NCI-H187 treated with DMSO at 0.1 percent for 48 hours (cell line): ENCODE measurements at places on chromosomes 1 and 21.

- DNase-seq = no peak
Measured at GRCh38 chr1:88462488-88463261, 221.4 kb upstream of the PKN2 start.

DNA sequence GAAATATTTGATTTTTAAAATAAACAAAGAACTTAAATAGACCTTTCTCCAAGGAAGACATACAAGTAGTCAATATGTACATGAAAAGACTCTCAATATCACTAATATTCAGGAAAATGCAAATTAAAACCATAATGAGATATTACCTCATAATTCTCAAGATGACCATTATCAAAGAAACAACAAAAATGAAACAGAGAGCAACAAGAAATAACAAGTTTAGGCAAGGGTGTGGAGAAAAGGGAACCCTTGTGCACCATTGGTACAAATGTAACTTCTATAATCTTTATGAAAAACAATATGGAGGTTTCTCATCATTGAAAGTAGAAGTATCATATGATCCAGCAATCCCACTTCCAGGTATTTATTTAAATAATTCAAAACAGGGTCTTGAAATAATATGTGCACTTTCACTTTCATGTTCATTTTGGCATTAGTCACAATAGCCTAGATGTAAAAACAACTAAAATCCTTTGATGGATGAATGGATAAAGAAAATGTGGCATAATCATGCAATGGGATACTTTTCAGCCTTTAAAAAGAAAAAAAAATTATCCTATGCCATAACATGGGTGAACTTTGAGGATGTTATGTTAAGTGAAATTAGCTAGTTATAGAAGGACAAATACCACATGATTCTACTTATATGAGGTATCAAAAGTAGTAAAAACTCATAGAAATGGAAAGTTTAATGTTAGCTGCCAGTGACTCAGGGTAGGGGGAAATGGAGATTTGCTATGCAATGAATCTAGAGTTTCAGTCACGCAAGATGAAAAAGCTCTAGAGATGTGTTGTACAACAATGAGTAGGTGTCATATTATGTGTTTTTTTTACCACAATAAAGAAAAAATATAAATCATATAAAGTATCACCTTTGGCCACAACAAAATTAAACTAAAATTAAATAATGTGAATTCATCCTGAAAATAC is 114.5 kb upstream of the LYPLAL1 start:
- no peak for DNase-seq

GRCh38 chr1:33687000-33687399 is 176.9 kb upstream of the HMGB4 start:
- no peak for DNase-seq

- DNase-seq = no peak
Measured at GRCh38 chr1:48266576-48266975, 44.1 kb downstream of the SLC5A9 start.

DNA sequence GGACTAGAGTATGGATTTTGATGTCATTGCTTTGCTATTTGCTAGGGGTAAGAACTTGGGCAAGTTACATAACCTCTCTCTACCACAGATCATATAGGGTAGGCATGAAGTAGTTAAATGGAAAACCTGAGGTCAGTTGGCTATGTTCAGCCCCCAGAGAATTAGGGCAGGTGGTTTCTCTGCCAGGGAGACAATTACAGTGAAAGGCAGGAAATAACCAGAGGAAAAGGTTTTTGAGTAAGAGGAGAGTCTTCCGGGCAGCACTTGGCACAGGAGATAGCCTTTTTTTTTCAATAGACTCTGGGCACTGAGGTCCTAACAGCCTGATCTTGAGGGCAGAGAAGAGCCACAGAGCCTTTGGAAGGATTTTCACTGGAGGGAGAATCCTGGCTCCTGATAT is 16.7 kb upstream of the SERBP1 start:
- no peak for DNase-seq

GRCh38 chr1:85822696-85823095 is 114.5 kb upstream of the ZNHIT6 start:
- no peak for DNase-seq

- DNase-seq = no peak
Measured at GRCh38 chr1:155125511-155125945, 2.1 kb upstream of the EFNA1 start.
